Suppressor macrophage treated with lipopolysaccharide for 1 hour (primary cell): ENCODE measurements at places on chromosomes 5 and 9.

- DNase-seq = no peak
Measured at GRCh38 chr9:72615931-72616330, 94.5 kb downstream of the TMC1 start.

GRCh38 chr5:179244044-179244443 is 101.2 kb downstream of the ADAMTS2 start:
- no peak for DNase-seq

DNA sequence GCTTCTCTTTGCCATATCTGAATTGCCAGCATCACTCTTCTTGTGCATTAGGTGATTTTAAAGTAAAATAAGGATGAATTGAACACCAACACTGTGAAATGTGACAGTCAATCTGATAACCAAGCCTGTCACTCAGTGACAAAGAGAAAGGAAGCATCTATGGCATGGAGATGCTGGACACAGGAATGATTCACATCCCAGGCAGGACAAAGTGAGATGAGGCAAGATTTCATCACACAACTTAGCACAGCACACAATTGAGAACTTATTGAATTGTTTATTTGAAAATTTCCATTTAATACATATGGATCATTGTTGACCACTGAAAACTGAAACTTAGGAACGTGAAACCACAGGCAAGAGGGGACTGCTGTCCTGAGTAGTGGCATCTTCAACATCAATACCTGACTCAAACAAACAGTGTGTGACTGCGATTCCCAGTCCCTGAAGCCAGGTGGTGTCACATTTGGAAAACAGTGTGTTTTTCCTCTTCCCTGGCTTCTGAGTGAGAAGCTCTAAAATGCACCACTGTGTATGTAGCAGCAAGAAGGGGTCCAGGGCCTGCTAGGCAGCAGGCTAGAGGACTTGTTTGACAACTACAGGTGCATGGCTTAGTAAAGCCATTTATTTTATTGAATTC is 10.7 kb downstream of the GAPT start:
- no peak for DNase-seq

DNA sequence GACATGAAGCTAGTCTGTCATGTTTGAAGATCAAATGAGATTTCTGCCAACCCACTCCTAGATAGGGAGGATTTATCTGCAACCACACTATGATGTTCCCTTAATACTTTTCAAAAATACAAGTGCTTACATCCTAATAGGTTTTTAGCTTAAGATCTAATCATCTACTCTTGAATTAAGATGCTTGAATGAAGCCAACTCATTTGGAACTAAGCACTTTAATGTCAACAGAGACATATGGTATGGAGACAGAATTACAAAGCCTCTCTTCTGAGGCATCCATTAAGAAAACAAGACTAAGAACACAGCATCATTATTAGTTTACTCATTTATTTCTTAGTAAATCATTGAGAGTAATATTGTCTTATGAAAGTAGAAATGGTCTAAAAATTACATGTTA is 139.3 kb upstream of the NFIB start:
- DNase-seq = no peak

DNA sequence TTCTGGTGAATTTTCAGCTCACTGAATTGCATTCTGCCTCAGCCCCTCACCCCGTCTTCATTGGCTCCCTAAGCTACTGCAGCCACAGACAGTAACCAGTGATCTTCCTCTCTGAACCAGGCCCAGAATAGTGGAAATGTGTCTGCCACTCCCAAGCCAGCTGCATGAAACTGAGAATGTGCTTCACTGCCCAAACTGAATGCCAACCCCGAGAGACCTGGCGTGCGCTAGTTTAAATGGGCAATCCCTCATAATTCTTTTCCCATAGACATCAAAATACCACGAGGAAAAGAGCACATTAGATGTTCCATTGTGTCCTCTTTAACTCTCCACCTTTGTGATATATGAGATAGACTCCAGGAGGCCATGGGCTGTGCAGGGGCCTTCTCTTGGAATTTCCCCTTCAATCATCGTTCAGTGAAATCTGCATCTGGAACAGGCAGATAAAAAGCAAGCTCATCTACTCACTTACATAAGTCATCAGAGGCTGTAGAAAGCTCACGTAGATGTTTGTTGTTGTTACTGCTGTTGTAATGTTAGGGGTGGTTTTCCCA is 320.2 kb downstream of the NFIB start:
- no peak for DNase-seq

DNA sequence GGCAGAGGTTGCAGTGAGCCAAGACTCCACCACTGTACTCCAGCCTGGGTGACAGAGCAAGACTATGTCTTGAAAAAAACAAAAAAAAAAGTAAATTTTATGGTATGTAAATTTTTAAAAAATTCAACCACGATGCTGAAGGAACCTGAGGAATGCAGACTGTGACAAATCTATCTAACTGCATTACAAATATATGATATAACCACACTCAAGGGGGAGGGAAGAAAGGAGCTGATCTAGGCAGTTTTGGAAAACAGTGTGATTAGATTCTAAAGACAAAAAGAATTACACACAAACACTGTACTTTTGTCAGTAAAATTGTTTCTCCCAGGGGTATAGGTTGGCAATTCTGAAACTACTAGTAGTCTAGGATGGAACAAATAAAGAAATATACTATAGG is 17.0 kb downstream of the LARS1 start:
- DNase-seq = no peak

DNA sequence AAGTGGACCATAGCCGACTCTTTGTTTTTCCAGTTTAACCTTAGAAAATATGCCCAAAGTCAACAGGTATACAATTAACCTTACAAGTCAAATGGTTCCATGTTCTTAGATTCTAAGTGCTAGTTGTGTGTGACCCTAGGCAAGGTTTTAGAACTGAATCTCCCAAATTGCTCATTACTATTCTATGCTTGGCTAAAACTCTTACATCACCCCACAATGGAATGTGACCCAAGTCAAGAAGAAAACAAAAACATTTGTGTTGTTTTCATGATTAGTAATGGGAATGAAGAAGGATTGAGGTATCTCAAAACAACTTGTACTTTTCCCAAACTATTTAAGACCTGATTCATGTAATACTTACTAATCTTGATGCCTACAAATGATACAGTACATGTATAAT is 159.2 kb downstream of the ARRDC3 start:
- no peak for DNase-seq

GRCh38 chr5:58381566-58381965 is 78.3 kb downstream of the PLK2 start:
- DNase-seq = no peak

DNA sequence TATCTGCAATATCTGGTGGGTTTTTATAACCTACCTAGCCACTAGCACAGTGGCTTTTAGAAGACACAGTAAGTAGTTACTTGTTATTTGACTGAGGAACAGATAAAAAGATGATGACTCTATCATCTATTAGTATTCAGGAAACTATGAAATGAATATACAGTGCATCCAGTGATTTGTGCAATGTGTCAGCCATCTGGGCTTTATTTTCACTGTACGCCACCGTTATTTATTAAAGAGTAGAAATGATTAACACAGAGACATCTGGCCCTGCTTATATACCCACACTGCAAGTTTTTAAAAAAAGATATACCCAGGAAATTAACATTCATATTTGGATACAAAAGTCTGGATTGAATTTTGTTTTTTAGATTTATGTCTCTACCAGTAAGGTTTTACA is 408.4 kb downstream of the PDE4D start:
- no peak for DNase-seq

GRCh38 chr5:98753507-98753906 is 20.0 kb upstream of the RGMB start:
- DNase-seq = no peak

DNA sequence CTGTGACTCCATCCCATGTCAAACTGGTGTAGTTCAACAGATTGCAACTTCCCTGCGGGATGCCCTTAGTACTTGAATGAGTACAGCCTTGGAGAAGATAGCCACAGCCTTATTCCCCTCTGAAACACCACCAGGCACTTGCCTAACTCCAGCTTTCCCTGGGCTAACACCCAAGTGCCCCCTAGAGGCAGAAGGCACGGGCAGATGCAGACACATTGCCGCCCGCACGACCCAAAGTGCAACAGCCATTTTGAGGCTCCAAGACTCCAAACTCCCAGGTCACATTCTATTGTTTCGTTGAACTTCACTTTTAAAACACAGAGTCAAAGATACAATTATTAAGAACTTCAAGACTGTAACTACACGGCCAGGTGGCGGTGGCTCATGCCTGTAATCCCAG is 163.6 kb upstream of the CDH6 start:
- DNase-seq = no peak

DNA sequence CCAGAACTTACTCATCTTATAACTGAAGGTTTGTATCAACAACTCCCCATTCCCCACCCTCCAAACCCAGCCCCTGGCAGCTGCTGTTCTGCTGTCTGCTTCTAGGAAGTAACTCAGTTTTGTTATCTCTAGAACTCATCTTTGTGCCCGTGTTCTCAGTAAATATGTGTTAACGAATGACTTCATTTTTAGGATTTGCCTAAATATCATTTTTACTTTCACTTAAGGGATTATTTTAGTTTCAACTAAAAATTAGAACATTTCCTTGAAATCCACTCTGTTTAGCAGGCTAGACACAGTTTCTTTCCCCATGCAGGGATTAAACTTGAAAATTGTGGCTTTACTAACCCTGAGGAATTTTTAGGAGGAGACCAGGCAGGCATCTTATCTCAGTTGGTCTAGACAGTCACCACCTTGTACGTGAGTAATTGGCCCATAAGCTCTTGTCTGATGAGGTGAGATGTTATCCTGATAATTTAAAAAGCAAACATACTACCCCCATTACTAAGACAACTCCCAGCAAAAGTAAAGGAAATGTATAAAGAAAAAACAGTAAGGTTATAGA is 68.2 kb upstream of the TNFAIP8 start:
- no peak for DNase-seq
